ENCODE measurements at places on chromosomes 11 and 22.

DNA sequence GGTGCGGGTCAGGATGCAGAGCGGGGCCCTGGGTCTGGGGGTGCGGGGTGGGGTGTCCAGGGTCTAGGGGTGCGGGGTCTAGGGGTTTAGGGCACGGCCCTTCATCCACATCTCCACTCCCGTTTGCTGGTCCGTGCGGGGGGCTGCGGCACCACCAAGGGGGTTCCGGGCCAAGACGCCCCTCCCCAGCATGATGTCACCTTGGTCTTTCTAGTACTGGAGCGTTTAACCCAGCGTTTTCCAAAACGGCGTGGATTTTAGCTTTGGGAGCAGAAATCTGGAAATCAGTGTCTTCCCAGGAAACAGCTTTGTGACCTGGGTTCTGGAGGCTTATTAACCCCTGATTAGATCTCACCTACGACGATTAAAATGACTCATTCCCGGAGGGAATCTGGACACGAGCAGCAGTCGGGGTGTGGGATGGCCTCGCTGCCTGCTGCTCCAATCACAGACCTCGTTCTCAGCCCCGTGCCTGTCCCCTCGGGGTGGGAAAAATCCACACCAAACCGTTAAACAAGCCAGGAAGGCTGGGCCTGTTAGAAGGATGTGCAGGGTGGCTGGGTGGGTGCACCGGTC is 759 bp downstream of the AP2A2 start:
- no peak for DNase-seq

DNA sequence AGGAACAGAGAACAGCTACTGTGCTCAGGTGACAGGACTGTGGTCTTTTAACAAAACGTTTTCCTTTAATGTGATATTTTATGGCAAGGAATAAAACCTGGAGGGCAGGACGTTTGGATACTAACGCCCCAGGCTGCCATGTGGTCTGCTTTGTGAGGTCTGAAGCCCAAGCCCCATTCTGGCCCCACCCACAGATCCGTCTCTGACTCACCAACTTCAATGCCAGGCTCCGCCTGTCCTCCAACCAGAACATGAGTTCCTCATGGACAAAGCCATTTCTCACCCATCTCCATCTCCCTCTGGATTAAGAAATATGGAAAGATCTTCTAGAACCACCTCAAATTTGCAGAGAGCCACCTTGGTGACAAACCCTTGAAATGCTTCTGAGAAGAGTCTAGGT is 148.8 kb downstream of the CRYBB2 start:
- DNase-seq: no peak

DNA sequence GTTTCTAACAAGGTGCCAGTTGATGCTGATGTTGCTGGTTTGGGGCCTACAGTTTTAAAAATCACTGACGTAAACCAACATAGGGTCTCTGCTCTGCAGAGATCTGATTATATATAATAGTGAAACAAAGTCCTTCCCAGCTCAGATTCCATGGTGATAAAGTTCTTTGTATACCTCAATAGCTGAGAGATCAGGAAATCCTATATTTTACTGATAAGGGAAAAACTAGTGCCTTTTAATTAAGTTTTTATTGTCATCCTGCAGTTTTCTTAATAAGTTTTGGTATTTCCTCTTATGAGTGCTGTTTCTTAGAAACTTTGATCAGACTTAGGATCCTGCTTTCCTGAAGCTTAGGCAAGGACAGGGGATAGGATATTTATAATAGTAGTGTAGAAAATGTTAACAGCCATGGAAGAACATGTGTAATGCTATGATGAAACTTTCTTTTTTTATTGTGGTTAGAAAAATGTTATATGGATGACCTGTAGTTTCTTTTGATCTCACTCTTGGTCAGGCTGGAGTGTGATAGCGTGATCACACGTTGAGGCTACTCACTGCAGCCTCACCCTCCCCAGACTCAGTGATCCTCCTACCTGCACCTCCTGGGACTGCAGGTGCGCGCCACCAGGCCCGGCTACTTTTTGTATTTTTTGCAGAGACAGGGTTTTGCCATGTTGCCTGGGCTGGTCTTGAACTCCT is 14.1 kb downstream of the CAPRIN1 start:
- no peak for DNase-seq

DNA sequence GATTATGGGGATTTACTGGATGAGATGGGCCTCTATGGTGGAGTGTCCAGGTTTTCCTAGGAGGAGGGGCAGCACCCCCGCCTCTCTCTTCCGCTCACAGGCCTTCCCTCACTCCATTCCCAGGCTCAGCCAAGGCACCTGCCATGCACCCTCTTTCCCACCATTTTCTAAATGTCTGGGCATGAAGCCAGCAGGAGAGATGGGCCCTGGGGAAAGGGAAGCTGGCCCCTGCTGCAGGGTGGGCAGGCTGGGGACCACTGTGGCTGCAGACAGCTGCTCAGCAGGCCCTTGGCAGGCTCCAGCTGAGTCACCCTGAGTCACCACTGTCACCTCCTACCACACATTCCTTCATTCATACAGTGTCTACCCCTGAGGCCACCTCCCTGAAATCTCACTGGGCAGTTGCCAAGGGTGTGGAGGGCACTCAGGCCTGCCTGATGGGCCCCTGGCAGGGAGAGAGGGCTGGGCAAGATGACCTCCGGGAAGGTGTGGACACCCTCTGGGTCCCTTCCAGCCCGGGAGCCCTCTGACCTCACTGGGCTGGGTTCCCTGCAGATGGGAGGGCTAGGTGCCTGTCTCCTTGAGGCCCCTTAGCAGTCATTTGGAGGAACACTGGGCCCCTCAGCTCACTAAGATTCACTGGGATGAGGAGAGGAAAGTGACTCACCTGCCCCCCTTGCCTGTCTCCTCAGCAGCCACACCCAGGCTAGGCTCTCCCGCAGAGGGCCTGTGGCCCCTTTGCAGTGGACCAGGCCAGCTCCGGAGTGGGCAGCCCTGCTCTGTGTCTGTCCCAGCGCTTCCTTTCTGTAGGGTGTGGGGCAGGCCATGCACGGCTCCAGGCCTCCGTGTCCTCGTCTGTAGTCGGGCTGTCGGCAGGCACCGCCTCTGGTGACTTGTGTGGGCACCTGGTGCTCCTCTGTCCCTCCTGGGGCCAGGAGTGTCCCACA is 7.8 kb downstream of the MYEOV start:
- DNase-seq: no peak

DNA sequence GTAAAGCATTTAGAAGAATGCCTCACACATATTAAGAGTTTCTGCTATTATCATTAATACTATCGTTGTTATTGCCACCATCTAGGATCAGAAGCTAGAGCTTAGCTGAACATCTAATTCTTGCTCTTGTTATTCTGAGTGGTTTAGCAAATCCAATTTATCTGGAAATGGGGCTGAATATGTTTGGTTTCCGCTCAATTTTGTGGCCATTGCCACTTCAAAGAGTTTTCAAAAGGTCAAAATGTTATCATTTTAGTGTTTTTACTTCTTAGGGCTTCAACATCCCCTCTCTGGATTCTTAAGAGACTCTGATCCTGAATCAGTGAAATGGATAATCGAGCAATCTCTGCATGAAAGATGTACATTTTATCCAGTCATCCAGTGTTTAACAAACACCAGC is 10.2 kb upstream of the PIK3IP1 start:
- no peak for DNase-seq

GRCh38 chr22:20777420-20778177 is 3.7 kb downstream of the SERPIND1 start:
- no peak for DNase-seq

DNA sequence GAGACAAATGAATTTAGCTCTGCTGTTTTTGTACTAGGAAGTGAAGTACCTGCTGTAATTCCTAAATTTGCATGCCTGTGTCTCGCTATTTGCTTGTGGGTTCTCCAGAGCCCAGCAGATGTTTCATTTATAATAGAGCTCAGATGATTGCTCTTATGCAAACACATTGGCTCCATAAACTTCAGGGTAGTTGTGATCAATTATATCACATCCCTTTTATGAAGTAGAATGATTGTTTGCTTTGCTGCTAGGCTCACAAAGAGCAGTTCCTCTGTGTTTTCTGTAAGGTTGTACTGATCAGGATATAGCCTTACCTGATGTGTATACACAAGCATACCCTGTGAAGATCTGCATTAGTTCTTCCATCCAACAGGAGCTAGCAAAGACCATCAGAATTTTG is 64.1 kb downstream of the C11orf87 start:
- DNase-seq: no peak

- peak; percentile 37 for DNase-seq
Observed at GRCh38 chr22:40511604-40512003, 124.9 kb downstream of the MRTFA start.

DNA sequence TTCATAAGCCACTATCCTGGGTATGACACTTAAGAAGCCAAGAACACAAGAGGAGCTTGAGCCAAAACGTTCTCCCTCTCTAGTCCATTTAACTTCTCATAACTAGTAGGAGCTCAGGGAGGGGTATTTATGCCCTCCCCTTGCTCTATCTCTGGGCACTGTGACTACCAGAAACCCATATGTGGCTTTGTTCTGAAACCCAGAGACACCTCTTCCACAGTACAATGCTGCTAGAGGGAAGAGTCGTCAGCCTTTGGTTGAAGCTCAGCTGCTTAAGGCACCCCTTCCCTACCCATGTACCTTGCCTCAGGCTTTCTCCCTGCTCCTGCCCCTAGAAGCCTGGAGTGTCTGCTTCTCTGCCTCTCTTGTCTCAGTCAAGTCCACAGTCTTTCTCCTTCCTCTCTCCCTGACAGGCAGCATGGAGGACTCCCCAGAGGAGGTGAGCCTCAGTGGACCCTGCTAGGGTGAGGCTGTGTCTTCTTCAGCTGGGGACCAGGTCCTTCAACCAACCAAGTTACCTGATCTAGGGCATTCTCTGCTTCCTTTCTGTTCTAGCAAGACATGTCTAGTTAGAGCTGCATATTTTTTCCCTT is 23.1 kb upstream of the USP47 start:
- no peak for DNase-seq

DNA sequence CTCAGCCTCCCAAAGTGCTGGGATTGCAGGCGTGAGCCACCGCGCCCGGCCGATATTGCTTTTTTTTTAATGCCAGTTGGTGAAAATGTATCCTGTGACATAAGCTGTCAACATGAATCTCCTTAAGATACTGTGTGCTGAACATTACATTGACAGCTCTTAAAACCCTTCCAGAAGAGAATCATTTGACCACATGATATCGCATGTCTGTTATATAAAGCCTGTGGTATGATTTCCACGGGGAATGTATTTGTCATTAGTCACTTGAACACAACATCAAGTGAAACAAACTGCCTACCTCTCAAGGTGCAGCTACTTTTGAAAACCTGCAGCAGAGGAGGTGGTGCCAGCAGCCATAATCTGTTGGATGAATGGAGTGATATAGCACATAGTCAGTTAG is 67.0 kb downstream of the BCL2L13 start:
- no peak for DNase-seq

Data from Ammon's horn (tissue), 1 donor.